ENCODE measurements at places on chromosomes 3 and 15.

GRCh38 chr3:94050546-94050945 is 12.2 kb downstream of the DHFR2 start:
- no peak for DNase-seq

GRCh38 chr15:81889485-81889881 is 156.3 kb downstream of the MEX3B start:
- no peak for DNase-seq

- no peak for DNase-seq
Observed at GRCh38 chr15:60382773-60383674, 14.8 kb downstream of the ANXA2 start.

DNA sequence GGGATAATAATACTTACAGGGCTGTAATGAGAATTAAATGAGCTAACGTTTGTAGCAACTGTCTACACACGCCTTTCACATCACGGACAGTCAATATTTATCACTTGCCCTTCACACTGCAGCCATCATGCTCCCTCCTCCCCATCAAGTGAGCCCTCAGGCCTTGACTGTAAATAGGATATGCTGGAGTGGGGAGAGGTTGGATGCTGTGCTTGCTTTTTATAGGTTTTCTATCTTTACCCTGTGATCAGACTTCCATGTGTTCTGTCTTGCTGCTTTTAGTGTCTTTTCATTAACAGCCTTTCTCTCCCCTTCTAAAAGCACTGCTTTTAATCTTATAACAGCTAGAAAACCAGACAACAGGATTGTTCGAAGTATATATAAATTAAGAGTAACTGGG is 12.8 kb upstream of the MAGEF1 start:
- DNase-seq, result no peak

- no peak for DNase-seq
Observed at GRCh38 chr3:40523781-40524180, 979 bp upstream of the ZNF621 start.

GRCh38 chr3:30770387-30770786 is 124.1 kb downstream of the GADL1 start:
- no peak for DNase-seq

GRCh38 chr3:128996726-128997125 is 2.9 kb upstream of the CFAP92 start:
- no peak for DNase-seq

DNA sequence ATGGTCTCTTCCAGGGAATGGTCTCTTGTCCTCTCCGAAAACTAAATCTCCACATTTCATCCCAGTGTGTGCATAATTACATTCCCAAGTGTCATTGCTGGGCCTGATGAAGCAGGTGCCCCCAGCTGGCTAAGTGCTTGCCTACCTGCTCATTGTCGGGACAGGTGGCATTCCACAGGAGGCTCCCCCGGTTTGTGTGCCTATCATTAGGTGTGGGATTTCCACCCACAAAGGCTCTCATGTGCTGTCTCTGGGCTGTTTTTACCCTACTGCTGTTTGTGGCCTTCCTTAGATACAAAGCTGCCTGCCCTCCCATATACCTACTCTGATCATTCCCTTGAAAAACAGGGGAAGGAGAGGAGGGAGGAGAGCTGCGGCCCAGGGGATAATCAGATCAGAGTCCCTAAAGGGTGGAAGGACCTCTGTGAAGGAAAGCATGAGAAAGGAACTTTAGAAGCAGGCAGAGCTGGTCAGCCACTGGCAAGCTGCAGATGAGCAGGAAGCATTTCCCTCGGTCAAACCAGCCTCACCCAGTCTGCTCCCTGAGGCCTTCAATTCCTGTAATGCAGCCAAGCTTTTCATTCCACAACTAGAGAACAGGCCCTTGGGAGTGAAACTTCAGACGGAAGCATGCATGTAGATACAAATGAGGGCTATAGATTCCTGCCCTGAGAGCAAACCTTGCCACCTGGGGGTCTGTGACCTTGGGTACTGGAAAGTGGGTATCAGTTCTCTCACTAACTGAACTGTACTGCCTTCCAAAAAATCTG is 60.7 kb upstream of the HEG1 start:
- DNase-seq, result no peak

DNA sequence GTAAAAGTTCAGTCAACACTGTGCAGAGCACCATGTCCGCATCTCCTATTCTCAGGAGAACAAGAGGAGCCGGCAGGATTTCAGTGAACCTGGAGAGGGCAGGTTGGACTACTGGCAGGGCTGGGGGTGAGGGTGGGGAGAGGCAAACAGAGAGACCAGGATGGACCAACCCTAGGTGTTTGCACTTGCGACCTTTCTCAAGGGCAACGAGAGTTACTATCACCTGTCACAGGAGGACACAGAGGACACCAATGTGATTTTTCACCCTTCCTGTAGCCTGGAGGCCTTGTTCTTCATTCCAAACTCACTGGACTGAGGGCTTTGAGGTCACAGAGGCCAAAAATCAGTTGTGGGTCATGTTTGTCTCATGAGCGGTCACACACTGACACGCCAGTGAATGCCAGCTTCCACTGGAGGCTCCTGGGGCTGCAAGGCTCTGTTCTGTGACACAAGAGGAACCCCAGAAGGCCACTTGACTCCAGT is 89.5 kb downstream of the CPN2 start:
- no peak for DNase-seq

DNA sequence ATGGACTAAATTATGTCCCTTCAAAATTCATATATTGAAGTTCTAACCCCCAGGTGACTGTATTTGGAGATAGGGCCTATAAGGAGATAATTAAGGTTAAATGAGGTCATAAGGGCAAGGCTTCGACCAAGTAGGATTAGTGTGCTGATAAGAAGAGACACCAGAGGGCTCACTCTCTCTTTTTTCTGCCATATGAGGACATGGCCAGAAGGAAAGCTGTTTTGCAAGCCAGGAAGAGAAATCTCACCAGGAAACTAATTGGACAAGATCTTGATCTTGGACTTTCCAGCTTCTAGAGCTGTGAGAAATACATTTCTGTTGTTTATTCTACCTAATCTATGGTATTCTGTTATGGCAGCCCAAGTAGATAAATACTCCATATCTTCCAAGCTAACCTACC is 503.6 kb upstream of the NAALADL2 start:
- no peak for DNase-seq

- DNase-seq, result no peak
Observed at GRCh38 chr15:62343397-62343796, 178.3 kb upstream of the C2CD4B start.

DNA sequence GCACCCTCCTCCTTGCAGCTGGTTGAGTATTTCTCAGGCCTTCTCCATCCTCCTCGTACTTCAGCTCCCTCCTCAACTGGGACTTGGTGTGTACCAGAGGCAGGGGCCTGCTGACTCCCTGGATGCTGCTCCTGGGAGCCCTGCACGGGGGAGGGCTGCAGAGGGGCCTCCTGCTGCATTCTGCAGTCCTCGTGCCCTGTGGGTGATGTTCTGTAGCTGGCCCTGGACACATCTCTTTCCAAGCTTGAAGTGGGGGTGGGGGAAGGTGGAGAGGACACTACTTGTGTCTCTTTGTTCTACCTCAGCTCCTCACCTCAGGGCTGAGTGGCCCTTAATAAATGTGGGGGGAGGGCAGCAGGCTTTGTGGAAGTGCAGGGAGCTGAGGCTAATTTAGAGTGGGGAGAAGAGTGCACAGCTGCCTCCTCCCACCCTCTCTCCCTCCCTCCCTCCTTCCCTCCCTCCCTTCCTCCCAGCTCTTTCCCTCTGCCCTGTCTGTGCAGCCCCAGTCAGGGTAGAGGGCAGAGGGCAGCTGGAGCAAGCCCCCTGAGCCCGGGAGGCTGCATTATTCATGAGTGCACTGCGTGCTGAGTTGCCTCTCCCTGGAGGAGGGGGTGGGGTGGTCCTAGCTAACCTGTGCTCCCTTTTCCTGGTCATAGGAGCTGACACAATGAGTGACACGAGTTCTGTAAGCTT is 3.7 kb upstream of the GRM2 start:
- DNase-seq, result no peak

DNA sequence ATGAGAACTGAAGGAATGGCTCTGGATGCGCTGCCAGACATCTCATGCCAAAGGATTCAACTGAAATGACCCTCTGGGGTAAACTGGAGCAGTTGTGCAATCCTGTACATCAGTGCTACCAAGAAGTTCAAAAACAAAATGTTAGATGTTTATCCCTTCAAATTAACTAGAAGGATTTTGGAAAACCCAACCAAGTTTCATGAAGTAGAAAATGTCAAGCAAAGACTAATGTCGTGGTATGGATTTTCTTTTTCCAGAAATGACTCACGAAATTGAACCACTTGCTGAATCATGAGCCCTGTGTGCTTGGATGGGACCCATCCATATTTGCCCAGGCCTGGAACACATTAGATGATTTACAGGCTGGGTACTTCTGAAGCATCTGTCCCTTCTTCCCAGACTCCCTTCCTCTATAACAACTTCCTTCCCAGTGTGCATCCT is 101.6 kb downstream of the LRTM1 start:
- DNase-seq, result no peak

DNA sequence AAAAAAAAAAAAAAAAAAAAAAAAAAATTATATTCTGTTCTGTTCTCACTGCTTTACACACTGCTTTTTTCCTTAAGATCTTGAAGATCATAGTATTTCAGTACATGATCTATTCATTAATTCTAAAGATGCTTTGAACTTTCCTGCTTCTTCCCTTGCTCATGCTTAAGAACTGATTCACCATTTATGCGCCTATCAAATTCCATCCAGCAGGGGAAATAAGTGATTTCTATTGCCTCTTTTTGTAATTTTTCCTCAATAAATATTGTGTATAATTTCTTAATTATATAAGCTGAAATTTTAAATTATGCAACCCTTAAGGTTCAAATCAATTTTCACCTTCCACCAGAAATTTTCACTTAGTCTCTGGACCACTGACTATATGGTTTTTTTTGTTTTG is 10.6 kb downstream of the DENND6A start:
- no peak for DNase-seq

DNA sequence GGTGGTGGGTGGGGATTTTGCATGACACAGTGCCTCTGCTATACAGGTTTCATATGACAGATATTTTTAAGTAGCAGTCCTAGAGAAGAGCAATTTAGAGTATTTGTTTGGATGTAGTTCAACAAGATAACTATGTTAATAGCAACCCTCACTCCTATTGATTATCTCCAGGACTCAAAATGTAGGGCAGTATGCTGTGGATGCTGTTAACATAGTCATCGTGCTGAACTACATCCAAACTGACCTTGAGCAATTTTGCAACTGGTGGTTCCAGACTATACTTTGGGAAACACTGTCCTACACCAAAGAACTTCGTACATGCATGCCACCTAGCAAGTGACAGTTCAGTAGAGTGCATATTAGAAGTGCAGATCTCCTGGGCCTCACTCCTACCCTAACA is 117.6 kb downstream of the IL5RA start:
- DNase-seq, result no peak
